ENCODE measurements at places on chromosomes 5 and 9. TPM values are rescaled to one million over a fixed set of nuclear protein-coding genes. Genes with fewer than 3 reads are reported as not detected.
A peak's percentile ranks its signal among the peaks of the same experiment; 100 is the strongest.

DNA sequence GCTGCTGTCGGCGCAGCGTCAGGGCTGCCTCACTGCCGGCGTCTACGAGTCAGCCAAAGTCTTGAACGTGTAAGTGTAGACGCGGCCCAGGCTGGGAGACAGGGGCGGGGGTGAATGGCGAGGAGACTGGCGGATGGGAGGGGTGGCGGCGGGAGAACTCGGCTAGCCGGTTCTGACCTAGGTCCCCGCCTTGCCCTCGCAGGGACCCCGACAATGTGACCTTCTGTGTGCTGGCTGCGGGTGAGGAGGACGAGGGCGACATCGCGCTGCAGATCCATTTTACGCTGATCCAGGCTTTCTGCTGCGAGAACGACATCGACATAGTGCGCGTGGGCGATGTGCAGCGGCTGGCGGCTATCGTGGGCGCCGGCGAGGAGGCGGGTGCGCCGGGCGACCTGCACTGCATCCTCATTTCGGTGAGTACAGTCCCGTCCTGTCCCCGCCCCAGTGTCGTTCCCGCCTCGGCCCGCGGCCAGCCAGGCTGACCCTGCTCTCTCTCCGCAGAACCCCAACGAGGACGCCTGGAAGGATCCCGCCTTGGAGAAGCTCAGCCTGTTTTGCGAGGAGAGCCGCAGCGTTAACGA is 745 bp downstream of the GADD45G start:
- peak; percentile 22 for ATAC-seq

- no peak for ATAC-seq
Measured at GRCh38 chr5:128432913-128433440, 105.1 kb downstream of the FBN2 start.

DNA sequence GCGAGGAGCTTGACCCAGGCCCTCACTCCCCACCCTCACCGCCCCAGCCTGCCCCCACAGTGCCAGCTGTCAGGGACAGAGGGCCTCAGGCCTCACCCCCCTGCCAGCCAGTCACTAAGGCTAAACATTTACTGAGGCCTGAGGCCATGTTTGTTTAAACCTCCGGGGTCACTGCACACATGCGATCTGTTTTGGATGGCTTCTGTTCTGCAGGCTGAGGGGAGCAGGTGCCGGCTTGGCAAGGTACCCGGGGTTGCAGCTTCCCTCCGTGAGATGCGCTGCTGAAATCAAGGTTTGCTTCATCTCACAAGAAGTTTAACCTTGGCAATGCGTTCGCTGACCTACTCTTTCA is 103.3 kb upstream of the BOD1 start:
- ATAC-seq = no peak

DNA sequence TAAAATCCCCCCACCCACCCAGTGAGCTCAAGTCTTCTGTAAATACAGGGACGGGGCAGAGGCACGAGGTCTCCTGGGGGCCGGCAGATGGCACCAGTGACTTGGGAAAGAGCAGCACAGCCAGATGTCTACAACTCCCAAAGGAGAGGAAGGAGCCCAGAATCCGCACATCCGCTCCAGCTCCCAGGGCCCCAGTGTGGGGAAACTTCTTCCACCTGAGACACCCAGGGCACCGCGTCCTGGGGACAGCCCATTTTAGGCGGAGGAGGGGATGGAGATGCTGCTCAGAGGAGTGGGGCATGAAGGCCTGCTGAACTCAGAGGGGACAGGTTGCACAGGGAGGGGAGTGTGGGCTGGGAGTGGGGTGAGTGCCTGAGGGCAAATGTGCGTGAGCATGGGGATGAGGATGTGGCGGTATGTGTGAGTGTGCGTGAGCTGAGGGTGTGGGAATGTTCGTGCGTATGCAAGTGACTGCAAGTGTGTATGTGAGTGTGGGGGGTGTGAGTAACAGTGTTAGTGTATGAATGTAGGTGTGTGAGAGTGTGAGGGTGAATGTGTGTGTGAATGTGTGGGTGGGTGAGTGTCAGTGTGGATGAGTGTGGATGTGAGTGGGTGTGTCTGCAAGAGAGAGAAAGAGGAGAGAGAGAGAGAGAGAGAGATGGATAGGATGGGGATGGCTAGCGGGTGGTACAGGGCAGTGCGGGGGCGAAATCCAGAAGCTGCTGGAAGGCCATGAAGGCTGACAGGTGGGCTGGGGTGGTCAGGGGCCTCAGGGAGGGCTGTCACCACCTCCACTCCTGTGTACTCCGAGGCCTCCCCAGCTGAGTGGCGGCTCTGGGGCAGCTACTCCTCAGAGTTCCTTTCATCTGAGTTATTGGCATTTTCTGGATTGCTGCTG is 63.5 kb downstream of the DUSP1 start:
- peak; percentile 86 for ATAC-seq

DNA sequence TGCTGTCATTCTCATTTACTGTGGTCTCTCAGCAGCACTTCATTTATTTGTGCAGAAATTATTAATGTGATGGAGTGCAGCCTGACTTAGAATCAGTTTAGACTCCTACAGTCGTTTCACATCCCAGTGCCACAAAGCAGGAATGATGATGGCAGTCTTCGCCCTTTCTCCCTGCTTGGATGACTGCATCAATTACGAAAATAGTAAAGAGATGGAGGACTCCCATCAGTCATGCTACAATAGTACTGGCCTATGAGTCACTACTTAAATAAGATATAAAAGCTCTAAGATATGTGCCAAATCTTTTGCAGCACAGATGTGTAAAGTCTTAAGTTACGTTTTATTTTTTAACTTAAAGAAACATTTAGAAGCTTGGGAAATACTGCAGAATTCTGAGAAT is 263.9 kb downstream of the CHSY3 start:
- ATAC-seq = peak; percentile 88

GRCh38 chr5:17714186-17714585 is 79.9 kb downstream of the TAF11L14 start:
- ATAC-seq = no peak

Gene FYB1
- 16.7 TPM for total RNA-seq

GRCh38 chr5:4674166-4674565 is 466.0 kb upstream of the ADAMTS16 start:
- ATAC-seq = peak; percentile 76
